ENCODE measurements at places on chromosomes 5 and 9.

DNA sequence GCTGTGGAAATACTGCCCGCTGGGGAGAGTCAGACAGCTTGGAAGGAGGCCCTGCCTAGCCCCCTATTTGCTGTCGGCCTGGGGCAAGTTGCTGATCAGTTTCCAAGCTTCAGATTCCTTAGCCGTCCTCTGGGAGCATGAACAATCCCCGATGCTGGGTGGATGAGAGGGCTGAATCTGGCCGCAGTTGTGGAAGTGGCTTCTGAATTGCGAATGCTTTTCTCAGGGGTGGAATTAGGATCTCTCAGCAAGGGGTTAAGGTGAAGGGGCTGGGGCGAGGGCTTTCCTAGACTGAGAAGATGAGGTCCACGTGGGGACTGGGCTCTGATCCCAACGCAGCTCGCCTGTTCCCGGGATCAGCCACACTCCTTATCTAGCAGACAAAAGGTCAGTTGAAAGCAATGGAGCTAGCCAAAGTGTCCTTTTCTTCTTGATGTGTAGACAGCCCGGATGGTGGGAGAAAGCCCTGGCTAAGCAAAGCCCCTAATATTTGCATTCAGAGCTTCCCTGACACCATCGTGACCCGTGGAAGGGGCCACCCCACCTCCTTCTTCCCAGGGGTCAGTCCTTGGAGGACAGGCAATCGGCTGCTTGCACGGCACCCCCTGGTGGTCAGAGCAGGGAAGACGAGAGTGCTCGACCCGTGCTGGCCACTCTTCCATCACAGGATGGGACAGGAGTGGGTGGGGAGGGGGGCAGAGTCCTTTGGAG is 54.9 kb downstream of the COL15A1 start:
- DNase-seq: peak; percentile 32

DNA sequence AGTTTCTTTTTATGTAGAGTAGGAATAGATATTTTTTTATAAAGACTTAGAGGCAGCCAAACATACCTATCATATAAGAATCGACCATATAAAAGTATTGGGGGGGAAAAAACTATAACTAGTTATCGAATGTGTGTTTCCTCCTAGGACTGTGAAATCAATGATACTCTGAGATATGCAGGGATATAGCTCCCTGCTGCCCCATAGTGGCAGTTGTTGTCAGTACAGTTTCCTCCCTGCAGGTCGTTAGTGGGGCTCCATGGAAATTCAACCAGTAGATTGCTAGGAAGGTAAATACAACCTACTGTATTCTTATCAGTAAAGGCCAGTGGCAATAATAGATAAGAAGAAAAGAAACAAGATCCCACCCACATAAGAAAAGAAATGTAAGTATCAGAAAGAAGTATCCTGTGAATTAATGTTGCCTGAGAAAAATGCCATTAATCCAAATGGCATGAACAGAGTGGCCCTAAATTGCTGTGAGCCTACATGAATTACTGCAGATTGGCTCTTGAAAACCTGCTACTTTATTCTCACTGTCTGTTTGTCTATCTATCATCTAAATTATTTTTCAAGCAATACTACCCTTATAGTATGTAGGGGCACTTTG is 136.9 kb upstream of the FBN2 start:
- peak; percentile 59 for DNase-seq

- peak; percentile 23 for DNase-seq
These were observed 3.8 kb downstream of the BRINP1 start for GRCh38 chr9:119365291-119366027.

GRCh38 chr5:6995115-6995514 is 281.9 kb downstream of the TENT4A start:
- no peak for DNase-seq

- DNase-seq: no peak
These were observed 17.4 kb downstream of the NDFIP1 start for GRCh38 chr5:142125963-142126362.

DNA sequence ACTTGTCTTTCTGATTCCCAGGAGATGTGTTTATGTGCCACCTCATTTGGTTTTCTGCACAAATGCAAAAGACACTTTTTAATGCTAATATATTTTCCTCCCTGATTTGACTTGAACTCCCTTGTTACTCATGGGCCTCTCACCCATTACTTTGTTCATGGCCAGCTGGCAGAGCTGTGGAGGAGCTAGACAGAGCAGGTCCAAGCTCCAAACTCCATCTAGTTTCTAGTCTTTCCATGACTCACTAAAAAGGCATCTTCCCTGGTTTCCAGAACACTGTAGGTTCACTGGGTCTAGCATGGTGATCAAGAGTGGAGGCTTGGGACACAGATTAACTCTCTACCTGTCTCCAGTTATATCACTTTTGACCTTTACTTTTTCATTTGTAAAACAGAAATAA is 161.0 kb upstream of the SLC28A3 start:
- no peak for DNase-seq

Measured in fibroblast of lung (primary cell).